Activated naive CD4-positive, alpha-beta T cell treated with anti-CD3 and anti-CD28 coated beads, Interleukin-2, amount 10 ng/mL, durations not matched to agents 7 days and 5 days (primary cell): ENCODE measurements at places on chromosomes 12 and 14.

- DNase-seq: no peak
Observed at GRCh38 chr14:96072076-96072475, 32.9 kb downstream of the C14orf132 start.

DNA sequence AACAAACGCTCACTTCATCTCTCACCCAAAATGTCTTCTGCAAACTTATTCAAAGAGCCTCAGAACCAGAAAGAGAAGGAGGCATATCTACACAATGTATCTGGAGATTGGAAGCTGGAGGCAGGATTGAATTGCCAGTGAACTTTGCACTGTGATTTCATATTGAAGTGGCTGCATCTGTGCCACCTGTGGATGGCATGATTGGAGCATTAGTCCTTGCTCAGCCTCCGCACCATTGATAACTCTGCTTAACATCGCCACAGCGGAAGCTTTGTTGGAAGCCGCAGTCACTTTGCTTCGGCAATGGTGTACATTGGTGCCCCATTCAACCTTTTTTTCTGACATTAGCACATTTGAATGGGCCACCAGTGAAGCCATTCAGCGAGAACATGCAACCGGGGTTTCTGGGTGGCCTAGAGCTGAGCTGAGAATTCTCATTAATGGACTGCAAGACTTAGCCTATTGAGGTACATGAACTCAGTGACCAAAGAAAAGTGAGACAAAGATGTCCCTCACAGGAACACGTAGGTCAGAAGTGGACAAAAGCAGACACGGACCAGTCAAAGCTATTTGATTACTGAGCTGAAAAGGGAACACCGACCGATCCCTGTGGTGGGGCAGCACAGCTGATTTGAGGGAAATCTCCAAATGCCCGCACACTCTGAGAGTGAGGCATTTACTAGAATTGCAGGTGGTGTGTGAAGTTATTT is 130.4 kb downstream of the BRMS1L start:
- no peak for DNase-seq

- no peak for DNase-seq
Observed at GRCh38 chr12:105100998-105101397, 6.5 kb upstream of the WASHC4 start.

DNA sequence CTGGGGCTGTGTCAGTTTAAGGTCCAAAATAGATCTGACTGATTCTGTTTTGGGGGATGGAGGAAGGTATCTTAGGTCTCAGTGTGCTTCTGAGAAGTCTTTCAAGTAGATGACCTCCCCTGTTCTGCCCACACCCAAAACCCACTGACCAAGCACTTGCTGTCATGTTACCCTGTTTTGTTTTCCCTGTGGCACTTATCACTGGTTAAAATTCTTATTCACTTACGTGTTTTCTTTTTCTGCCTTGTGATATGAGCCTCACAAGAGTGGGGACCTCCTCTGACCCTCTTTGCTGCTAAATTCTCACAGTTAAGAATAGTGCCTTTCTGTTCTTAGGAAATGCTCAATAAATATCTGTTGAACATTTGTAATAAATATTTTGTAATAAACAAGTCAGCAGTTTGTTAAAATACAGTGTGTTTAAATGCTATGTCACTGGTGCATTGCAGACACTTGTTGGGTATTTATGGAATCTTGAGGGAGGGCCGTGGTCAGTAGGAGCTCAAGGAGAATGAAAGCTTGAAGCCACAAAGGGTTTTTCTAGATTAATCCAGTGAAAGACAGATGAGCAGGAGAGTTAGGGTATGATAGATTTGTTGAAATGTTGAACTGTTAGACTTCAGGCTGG is 20.9 kb downstream of the PLEKHA5 start:
- no peak for DNase-seq

- peak; percentile 82 for DNase-seq
Observed at GRCh38 chr14:72948481-72949138, 22.3 kb downstream of the DCAF4 start.

DNA sequence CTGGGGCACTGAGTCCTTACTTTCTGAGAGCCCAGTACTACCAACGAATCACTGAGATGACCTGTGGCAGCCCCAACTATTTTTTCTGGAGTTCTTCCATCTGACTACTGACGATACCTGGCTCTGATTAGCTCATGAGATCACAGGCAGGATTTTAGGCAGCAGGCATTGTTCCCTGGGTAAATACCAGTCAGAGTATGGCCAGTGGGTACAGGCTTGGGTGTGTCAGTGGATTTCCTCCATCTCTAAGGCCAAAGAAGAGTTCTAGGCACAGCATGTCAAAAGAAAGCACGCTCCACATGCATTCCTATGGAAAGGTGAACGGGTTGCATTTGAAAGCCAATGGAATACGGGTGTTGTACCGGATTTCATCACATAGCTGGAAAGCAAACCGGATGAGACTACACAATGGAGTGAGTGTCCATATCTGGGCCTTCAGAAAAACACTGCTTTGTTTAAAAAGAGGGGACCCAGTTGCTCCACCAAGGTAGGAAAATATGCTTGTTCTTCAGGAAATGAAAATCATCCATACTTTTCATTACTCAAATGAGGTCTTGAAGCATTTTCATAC is 55.0 kb downstream of the PAX9 start:
- DNase-seq: no peak

DNA sequence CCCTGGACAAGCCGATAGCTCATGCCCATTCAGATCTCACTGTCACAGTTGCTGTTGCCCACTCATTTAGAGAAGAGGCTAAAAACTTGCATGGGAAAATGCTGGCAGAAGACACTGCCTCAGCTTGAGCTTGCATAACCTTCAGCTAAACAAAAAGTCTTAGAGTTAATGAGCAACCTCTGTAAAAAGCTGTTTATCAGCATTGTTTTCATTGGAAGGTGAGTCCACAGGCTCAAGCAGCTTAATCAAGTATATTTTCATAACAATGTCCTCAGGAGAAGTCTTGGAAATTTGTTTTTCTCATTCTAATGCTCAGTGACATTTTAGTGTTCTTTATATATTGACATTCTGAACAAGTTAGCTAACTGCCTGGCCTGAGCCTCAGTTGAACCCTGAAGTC is 872.9 kb downstream of the TMTC2 start:
- DNase-seq: no peak

DNA sequence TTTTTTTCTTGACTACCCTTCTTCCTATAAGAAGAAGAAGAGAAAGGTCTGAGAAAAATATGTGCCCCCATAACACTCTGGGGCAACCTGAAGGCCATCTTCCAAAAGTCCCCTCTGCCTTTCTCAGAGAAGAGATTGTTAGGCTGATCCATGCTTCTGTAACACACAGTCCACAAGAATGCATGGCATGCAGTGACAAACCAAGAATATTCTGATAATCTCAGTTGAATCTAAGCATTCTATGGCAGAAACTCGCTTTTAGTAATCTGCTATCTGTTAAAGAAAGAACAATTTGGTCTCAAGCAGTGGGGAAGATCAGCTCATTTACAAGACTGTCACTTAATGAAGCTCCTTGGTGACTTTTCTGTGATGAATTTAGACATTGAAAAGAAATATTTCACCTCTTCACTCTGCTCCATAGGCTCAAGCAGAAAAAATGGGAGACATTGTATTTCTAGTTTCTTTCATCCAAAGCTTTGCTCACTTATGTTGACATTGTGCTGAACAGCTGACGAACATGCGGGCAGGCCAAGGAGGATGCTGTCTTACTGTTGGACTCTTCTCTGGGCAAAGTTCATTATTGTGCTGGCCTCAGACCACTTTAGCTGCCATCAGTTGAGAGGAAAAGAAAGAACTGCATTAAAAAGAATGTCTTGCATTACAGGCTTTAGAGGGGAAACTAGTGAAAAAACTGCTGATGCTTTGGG is 957.1 kb downstream of the DIO2 start:
- DNase-seq: no peak

DNA sequence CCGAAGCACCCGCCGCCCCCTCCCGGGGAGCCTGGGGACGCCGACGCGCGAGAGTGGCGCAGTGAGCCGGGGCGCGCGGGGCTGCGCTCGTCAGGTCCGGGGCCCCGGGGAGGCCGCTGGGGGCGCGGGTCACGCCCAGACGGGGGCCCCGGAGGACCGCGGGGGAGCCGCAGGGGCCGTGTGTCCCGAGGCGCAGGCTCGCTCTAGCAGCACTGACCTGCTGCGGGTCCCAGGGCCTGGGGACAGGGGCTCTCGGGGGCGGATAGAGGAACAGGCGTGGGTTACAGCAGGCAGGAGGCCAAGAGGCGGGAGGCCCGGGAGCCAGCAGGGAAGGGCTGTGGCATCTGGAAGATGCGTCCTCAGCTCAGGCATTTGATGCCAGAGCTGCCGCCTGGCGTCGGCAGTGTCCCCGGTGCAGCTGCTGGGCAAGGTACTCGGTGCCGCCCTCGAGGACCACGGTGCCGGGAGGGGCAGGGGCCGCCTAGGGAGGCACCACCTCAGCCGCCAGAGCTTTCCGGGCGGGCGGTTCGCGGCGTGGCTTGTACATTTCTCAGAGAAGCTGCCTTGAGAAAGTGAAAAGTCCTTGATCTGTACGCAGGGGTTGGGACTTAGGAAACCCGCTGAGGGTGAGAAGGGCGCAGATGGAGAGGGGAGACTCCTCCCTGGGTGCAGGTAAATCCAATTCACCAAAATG is 1.2 kb downstream of the WNT5B start:
- DNase-seq: peak; percentile 39

DNA sequence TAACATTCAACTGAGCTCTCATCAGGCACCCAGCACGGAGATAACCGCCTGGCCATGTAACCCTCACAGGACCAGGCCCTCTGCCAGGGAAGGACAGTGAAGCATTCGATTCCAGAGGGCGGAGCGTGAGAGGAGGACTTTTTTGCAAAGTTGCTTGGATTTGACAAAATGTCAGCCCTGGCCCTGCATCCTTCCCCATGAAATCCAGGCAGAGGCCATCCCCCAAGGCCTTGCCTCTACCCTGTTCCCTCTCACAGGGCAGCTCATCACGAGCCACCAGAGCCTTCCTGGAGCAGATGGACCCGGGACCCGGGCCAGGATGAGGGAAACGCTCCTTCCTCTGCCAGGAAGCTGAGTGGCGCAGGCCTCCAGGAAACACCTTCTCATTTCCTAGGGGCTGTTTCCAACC is 17.0 kb downstream of the CAMKK2 start:
- no peak for DNase-seq

DNA sequence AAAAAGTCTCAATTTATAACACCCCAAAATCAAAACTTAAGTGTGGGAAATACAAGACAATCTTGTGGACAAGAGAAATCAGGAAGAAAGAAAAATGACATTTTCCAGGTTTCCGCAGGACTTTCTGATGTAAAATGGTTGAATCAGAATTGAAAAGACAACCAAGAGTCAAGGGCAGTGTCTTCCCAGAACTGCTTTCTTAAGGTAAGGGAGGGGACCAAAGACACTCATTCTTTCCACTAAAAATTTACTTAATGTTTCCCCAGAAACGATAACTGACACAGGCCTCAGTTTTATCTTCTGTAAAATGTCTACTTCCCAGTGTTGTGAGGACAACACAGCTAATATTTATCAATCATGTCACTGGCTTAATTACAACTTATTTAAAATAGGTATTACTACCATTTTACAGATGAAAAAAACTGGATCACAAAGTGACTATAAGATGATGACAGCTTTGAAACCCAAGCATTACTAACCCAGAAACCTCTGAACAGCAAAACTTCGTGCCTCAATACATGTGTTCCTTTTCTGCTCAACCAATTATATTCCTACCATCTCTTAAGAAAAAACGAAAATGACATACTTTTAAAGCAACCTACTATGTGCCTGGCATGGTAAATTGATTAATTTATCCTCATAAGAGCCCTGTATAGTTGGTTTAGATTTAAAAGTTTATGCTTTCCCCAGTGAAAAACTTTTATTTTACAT is 4.6 kb downstream of the SINHCAF start:
- DNase-seq: no peak

DNA sequence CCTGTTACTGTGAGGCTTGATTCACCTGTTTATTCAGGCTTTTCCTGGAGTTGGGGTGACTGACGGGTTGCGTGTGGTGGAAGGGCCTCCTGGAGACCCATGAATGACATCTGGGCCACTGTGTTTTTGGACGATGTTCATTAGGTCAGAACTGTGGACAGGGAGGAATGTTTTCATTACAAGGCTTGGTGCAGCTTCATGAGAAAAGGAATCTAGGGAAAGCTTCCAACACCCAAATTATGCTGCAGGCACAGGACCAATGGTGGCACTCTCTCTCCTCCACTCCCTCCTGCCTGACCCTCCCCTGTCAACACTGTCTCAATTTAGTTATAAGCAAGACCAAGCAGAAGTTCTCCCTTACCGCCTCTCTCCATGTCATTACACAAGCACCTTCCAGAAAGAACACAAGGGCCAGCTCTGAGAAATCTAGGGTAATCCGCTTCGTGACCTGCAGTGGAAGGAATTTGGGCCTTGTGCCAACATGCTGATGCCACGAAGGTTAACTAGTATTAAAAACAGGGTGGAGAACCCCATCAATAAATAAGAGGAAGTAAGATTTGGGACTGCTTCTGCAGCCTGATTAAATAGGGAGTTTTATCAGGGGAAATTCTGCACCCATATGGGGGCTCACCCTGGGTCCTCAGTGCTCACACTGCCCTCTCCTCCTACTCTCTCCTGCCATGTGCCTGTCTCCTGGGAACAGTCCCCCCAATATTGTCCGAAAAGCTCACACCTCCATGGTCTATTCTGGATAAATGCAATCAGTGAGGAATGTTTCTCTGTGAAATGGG is 200.3 kb downstream of the KTN1 start:
- no peak for DNase-seq

DNA sequence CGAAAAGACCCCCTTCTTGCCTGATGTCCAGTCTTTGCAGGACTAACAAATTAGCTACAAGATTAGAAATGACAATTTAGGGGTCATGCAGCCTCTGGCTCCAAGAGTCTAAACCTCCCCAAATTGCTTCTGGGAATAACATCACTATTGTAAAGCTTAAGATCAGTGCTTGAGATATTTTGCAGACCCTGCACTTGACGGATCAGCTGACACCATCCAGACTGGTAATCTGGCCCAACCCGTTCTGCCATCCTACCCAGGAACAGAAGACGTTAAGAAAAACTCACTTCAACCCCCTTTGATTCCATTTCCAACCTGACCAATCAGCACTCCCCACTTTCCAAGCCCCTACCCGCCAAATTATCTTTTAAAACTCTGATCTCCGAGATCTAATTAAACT is 236.7 kb upstream of the KRR1 start:
- DNase-seq: no peak

GRCh38 chr14:70472253-70473159 is 20.5 kb downstream of the ADAM21 start:
- DNase-seq: no peak

GRCh38 chr12:62983594-62983993 is 48.6 kb upstream of the PPM1H start:
- DNase-seq: no peak

DNA sequence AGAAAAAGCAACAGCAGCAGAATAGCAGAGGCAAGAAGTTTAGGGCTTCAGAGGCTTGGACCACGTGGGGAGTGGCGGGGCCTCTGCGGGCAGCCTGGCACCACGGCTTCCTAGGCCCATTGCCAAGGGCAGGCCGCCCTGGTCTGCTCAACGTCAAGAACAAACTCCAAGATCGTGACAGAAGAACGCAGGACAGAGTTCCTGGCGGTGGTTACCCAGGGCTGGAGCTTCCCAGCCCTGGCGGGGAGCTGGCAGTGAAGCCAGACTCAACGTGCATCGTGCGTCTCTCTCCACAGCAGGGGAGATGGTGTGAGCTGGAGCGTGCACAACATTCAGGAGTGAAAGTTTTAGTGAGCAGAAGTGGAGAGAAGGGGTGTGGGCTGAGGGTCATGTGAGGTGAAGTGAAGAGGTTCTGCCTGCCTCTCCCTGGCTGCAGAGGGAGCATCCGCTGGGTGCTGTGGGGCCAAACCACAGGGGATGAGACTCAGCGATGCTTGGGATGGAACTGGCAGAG is 13.9 kb upstream of the CACNA2D4 start:
- no peak for DNase-seq
